MG63 (cell line): ENCODE measurements at places on chromosomes 13 and 19. TPM values are rescaled to one million over a fixed set of nuclear protein-coding genes. Genes with fewer than 3 reads are reported as not detected.

Gene CFD
- total RNA-seq, result 2.8 TPM in 1 of 2 replicates, not detected in the other

Gene ZNF805
- 7.7 and 12.7 TPM in 2 replicates for total RNA-seq

Gene SLC8A2
- not detected in 2 replicates for total RNA-seq

Gene ZNF846
- total RNA-seq, result 0.20 and 2.4 TPM in 2 replicates

Gene FPR2
- not detected in 2 replicates for total RNA-seq

Gene CGB8
- total RNA-seq, result not detected in 2 replicates

Gene CD37
- total RNA-seq, result not detected in 2 replicates

Gene PDX1
- not detected in 2 replicates for total RNA-seq

Gene KLK12
- total RNA-seq, result not detected in 2 replicates

Gene GRIK5
- not detected in 2 replicates for total RNA-seq

Gene ZFP28
- total RNA-seq, result 1.8 and 8.4 TPM in 2 replicates

Gene SIGLEC11
- not detected in 2 replicates for total RNA-seq

Gene ATP12A
- not detected in 2 replicates for total RNA-seq
